ENCODE measurements at places on chromosomes 2 and 18.

- DNase-seq, result peak; percentile 53
Measured at GRCh38 chr2:152466980-152467676, 132.2 kb downstream of the FMNL2 start.

GRCh38 chr2:234401426-234401825 lies 95.5 kb downstream of the ARL4C start:
- no peak for DNase-seq

GRCh38 chr2:240605867-240606743 lies 19.2 kb upstream of the GPR35 start:
- DNase-seq, result no peak

DNA sequence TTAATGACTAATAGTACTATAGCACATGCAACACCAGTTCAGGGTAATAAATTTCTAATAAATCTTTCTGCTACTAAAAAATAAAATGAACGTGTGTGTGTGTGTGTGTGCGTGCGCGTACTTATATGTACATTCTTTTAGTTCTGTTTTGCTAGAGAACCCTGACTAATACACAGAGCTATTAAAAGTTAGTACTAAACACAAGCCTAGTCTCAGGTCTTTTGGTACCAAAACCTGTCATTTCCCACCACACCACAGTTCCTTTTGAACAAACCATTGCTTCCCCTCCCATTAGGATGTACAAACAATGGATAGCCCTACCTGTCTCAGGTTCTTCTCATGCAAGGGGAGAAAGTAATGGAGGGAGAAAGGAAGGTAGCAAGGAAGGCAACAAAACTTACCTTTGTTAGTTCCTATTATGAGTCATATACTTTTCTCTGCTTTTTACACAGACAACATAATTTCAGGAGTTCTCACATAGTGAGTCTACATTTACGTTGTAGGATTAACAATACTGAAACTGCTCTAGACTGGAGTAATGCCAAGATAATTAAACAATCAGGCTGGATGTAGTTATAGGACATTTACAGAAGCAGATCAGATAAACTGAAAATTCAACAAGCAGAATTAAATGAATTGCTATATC lies 427.2 kb downstream of the KCNJ3 start:
- DNase-seq, result no peak

GRCh38 chr2:26649322-26649721 lies 8.2 kb upstream of the CIB4 start:
- DNase-seq, result no peak

DNA sequence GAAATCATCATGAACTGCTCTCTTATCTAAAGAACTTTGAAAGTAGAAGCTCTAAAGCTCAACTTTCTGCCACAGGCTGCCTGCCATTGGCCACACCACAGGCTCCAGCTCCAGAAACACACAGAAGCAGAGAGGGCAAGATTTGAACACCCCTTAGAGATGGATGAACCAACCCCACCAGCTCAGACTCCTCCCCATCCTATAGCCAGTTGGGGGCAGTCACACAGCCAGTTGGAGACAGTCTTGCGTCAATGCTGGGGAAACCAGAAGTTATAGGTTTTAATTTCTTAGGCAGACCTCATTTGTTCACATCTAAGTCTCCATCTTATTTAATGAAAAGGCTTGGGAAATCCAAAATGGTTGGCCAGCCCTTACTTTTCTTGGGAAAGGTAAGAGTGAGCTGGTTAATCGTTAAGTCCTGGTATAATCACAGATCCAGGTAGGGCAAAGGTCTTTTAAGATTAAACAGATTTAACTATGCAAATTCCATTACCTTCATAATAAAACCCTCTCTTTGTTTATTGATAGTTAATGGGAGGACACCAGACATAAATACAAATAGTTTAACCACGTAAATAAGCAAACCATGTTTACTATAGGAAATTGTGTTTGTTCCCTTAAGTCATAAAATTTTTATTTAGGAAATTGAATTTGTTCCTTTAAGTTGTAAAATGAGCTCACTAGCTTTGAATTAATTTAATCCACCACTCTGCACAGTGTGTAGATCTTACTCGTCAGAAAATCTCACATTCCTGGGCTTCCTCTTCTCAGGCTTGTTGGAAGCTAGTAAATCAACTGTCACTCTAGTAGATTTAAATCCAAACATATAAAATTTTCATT lies 28.0 kb downstream of the MRO start:
- no peak for DNase-seq

- no peak for DNase-seq
Measured at GRCh38 chr18:34221971-34222306, 2.8 kb downstream of the NOL4 start.

GRCh38 chr18:77617694-77618093 lies 368.0 kb downstream of the GALR1 start:
- DNase-seq, result no peak

- no peak for DNase-seq
Measured at GRCh38 chr2:71864085-71864484, 283.6 kb downstream of the CYP26B1 start.

DNA sequence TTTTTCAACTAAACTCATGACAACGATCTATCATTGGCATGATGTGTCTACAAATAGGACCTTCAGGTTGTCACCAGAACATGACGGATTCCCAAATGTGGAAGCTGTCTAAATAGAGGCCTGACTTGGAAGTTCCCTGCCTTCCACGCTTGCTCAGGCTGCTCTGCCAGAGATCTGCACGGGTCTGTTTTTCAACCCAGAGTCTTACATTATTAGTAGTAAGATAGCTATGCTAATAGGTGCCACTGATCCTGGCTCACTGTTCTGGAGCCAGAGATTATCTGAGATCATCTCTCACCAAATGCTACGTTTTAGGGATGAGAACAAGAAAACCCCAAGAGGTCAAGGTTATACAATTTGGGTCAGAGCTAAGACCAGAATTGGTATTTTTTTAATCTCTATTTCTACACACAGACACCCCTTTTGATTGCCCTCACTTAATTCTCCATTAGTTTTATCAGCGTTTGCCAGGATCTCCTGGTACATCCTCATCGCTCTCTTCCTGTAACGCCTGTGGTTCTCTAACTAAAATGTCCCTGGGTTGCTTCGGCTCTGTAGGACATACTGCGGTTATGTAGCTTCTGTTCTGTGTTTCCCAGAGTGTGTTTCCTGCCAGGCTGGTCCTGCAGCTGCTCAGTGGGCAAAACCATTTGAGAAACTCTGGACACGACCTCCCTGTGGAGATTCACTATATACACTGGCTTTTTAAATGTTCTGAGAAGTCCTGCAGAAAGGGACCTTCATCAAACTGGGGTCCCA lies 5.7 kb downstream of the CDC42EP3 start:
- DNase-seq, result no peak

DNA sequence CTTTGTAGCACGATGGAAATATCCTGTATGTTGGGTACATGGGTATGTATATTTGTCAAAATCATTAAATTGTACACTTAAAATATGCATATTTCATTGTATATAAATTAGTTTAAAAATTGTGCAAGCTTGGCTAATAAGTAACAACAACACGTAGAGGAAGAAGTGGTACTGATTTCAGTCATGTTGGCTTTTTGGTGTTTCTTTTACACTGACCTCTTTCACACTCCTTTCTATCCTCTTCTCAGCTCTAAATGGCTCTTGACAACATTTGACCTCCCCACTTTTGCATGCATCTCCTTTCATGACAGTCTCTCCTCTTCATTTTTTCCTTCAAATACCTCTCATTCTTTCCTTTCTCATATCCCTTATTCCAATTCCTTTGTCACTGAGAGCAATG lies 801.4 kb upstream of the ZEB2 start:
- no peak for DNase-seq

DNA sequence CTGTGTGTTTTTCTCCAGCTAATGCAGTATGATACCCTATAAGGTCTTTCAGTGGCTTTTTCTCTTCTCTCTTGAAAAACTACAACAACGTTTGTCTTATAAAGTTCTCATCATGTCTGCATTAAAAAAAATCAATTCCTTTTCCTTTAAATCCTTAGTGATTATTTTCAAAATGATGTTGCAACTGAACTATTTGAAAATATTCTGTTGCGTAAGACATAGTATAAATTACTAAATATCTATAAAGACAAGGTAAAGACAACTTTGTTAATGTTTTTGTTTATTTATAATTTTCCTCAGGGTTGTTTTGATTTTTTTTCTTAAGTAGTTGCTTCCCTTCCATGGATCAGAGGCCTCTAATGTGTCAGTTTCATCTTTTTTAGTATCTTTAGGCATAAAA lies 21.2 kb downstream of the PARD3B start:
- no peak for DNase-seq

DNA sequence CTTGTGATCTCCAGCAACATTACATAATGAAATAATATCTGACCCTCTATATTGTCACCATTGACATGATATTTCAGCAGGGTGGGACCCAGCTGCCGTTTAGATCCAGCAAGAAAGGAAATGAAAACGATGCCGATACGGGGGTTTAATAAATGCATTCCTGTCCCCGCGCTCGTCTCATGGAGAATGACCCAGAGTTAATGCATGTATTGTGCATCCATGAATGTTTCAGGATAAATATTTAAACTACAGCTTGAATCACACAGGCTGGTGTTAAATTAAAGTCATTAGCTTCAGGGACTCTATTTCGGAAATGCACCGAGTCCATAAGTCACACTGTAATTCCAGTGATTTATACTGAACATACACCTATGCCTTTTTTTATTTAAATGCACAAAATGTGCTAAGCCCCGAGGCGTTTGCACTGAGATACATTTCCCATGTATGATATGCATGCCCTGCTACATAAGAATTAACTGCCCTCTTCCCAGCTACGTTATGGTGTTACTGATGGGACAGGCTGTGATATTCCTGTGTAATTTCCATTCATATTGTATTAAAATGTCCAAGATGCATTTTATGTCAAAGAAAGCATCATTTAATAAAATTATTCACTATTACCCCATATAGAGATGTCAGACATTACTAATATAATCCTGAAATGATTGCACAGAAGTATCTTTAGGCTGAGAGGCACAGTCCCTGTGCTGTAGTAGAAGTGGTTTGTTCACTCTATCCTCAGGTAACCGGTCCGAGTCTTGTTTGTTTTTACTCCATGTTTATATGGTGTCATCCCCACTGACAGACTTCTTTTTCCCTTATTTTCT lies 109.3 kb upstream of the ZNF516 start:
- no peak for DNase-seq

- no peak for DNase-seq
Measured at GRCh38 chr2:74860521-74860920, 26.6 kb downstream of the HK2 start.

DNA sequence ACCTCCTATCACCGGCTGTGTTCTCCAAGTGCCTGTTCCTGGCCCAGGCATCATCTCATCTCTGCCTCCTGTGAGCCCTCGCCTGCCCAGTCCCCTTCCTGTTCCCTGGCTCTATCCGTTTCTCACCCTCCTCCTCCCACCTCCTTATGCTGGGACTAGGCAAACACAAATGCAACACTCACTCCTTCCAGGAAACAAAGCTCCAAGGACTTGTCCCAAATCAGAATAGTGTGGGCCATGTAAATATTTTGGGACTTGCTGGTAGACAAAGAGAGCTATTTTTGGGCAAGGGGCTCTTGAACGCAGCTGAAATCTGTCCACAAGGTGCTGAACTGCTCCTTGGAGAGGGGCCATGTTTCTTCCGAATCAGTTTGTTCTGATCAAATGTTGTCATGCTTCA lies 25.3 kb downstream of the MBP start:
- no peak for DNase-seq

DNA sequence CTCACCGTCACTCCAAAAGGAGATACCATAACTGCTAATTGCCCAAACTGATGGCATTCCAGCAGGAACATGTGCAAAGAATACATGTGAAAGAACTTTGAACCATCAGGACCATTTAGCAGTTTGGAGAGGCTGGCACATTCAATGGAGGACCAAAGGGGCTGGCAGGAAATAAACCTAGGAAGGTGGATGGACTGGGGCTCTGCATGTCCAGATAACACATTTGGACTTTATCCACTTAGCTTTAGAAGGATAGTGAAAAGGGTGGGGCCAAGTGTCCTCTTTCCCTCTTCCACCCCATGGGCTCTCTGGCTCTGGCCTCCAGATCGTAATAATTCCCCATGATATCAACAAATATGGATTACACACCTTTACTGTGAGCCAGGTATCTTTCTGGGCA lies 80.0 kb upstream of the STPG4 start:
- no peak for DNase-seq

DNA sequence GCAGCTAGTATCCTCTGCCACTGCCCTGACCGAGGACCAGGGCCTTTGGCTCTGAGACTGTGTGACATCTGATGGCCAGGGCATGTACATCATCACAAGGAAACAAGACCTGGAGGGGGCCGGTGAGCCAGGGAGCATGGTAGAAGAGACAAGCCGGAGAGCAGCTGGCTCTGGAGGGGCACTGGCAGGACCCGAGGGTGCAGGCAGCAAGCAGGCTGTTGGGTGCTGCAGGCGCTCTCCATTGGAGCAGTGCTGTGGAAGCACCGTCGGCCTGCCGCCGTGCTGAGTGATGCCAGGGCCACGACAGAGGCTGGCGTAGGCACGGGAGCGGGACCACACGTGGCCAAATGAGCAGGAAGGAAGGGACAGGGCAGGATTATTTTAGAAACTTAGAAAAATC lies 335.2 kb downstream of the GBX2 start:
- DNase-seq, result no peak

GRCh38 chr18:42080340-42080739 lies 125.3 kb downstream of the PIK3C3 start:
- DNase-seq, result no peak

DNA sequence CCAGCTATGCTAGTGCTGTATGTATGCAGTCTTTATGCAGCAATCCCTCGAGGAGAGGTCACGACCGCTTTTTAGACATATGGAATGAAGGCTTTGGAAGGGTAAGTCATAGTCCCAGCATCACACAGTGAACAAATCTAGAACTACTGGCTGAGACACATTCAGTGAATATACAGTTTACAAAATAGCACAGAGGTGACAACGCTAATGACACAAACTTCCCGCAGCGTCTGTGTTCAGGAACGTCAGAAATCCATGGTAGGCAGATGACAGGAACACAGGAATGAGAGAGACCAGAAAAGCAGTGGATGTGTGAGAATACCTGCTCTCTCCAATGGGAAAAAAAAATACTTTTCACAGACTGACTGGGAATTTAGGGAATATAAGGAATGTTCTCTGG lies 29.6 kb downstream of the CABYR start:
- no peak for DNase-seq

DNA sequence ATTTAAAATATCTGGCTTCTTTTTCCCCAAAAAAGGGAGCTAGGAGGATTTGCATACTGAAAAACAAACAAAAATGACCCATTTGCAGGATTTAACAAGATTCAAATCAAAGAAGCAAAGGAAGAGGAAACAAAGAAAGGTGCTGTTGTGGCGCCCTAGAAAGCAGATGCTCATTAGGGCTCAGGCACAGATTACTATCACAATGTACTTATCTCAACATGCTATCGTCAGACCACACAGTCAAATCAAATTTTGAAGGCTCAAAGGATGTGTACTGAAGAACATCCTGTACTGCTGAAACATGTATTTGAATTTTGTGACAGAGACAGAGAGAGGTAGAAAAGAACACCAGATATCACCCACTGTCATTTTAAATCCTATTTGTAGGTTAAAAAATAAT lies 10.9 kb downstream of the RBMS1 start:
- no peak for DNase-seq

DNA sequence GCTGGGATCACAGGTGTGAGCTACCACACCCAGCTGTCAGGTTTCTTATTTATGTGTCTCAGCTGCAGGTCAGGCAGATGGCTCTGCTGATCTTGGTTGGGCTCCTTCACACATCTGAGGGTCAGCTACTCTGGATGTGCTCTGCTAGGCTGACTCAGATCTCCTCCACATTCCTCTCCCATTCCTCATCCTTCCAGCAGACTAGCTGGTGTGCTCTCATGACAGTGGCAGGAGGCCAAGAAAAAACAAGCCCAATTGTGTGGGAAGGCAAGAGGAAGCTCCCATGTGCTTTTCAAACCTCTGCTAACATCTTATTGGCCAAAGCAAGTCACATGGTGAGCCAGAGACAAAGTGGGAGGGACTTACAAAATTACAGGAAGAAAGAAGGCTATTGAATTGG lies 11.7 kb upstream of the MSH6 start:
- peak; percentile 17 for DNase-seq

Measured in Kasumi-1 (cell line).